ENCODE measurements at places on chromosomes 5 and 9.
A peak's percentile ranks its signal among the peaks of the same experiment; 100 is the strongest.

DNA sequence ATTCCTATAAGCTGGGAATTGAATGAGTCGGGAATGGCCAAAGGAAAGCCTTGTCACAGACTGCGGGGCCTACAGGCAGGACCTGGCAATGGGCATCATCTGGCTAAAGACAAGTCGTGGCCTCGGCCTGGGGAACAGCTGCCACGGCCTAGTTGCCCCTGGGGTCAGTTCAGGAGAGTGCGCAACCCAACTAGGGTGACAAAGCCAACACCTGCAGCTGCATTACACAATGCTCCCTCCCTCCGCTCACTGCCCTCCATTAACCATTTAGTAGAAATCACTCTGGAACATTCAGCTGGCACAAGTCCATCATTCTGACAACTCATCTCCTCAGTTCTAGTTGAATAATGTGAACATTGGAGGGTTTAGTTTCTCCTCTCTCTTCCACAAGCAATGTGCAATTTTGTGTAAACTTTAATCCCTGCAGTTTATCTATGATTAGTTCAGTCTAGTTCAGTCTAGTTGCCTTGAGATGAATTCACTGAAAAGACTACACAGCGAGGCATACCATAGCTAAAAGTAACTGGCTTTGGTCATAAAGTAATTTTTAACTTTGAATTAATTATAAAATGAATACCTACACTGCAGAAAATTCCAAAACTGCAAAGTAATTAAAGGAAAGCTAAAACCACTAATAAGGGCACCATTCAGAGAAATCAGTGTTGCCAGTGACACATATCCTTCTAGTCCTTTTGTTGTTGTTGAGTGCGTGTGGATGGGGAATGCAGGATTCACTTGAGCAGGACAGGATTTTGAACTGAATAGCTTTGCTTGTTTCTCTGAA lies 5.1 kb downstream of the GLDC start:
- no peak for DNase-seq

- DNase-seq = no peak
Measured at GRCh38 chr5:154587123-154588026, 109.3 kb upstream of the HAND1 start.

GRCh38 chr5:170273968-170274710 lies 23.4 kb downstream of the LCP2 start:
- DNase-seq = no peak

GRCh38 chr5:154221371-154221896 lies 30.9 kb downstream of the GALNT10 start:
- no peak for DNase-seq

DNA sequence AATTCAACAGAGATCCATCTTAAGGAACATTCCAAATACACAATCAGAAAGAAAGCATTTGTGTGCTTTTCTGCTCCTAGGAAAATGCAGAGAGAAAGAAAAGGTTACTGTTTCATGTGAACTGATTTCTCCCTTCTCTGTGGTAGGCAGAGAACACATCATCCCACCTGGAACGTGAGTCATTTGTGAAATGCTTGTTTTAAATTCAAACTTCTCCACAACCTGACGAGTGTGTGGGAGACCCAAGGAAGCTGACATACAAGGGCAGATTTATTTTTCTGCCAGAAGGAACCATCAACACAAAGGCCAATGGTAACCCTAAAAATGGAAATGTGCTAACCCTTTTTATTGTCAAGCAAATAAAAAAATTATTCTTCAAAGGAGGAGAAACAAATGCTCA lies 156.4 kb downstream of the EFNA5 start:
- no peak for DNase-seq

GRCh38 chr9:123933440-123934212 lies 3.7 kb upstream of the DENND1A start:
- DNase-seq = no peak

- DNase-seq = no peak
Measured at GRCh38 chr9:75612754-75613153, 277.7 kb upstream of the PCSK5 start.

DNA sequence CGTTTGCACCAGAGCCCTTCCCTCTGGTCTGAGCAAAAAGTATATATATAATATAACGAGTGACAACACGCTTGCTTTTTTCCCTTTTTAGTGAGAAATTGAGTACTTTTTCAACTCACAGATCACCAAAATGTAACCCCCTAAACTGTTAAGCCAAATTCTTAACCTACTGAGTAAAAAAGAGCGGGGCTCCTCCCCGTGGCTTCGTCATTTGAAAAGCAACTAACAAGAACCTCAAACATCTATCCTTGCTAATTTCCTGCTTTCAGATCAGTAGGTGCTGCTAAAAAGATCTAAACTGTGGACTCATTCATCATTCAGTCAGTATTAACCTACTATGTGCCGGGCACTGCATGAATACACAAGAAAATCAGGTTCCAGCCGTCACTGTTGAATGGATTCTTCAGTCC lies 1.0 kb upstream of the PTBP3 start:
- DNase-seq = peak; percentile 7

DNA sequence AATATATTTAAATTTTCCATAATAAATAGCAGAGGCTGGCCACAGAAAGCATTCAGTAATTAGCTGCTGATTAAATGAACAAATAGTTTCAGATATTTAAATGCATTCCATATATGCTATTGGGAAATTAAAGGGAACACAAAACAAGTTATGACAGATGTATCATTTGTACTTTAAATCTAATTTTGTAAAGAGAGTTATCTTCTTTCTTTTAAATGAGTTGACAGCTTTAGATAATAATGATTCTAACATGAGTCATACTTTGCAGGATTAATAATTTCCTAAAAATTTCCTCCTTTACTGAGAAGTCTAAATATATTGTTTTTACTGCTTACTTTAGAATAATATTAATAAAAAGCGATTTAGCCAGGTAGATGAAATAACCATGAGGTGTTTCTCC lies 320.1 kb downstream of the ADAMTS6 start:
- no peak for DNase-seq

DNA sequence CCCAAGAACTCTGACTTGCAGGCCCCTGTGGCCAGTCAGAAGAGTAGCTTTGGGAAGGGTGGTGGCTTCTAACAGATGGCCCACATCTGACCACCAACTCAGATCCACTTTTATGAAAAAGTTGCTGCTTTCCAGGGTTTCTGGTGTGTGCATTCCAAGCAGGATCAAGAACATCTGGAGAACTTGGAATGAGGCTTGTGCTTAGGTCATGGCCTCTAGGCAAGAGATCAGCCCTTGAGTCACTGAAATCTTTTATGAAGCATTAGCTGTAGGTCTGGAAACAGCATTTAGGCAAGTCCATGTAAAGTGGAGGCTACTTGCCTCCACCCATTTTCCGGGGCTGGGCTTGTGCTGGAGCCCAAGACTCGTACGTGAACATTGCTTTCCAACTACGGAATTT lies 433.3 kb downstream of the SH3GL2 start:
- DNase-seq = no peak

Measured in stimulated activated CD8-positive, alpha-beta memory T cell treated with anti-CD3 and anti-CD28 coated beads, Interleukin-15, amount 100 ng/mL, for 1 hour (primary cell).